ENCODE measurements at places on chromosomes 2 and 18. TPM values are rescaled to one million over a fixed set of nuclear protein-coding genes. Genes with fewer than 3 reads are reported as not detected.

DNA sequence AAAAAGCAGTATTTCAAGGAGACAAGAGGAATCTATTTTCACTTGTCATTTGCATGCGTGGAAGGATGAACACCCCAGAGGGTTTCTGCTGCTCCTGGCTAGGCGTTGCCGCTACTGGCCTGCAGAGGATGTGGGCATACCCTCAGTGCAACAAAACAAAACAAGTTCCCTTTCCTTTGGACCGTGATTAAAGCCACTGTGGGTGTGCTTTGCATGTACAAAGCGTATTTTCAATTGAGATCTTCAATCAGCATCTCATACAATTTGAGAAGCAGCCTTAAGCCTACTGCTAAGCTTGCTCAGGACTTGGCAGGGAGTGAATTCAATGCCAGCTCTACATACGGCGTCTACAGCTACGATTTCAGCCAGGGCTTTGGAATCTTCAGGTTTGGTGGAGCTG is 298.4 kb downstream of the LPIN1 start:
- H3K36me3 ChIP-seq = no peaks in the 10 kb centered on the region
- no peak for DNase-seq
- no peak overlapping the region for H3K4me3 ChIP-seq
- no peaks in the 10 kb centered on the region for H3K4me1 ChIP-seq
- no peak overlapping the region for H3K27ac ChIP-seq
- no peaks in the 10 kb centered on the region for H3K27me3 ChIP-seq

DNA sequence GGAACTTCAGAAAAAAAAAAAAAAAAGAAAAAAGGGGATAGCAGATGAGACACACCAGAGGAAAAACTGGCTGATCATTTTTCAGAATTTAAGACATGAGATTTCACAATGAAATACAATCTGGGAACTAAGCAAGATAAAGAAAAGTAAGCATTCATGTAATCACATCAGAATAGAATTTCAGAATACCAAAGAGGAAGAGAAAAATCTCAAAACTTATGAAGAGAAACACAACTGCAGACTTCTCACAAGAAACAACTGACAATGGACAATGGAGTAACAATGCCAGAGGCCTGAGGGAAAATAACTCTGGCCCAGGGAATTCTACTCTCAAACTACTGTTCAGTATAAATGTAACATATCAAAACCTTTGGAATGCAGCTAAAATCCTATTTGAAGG is 13.2 kb upstream of the RRM2 start:
- no peaks in the 10 kb centered on the region for H3K4me1 ChIP-seq
- no peaks in the 10 kb centered on the region for H3K36me3 ChIP-seq
- no peaks in the 10 kb centered on the region for H3K27me3 ChIP-seq
- no peak overlapping the region for H3K4me3 ChIP-seq

DNA sequence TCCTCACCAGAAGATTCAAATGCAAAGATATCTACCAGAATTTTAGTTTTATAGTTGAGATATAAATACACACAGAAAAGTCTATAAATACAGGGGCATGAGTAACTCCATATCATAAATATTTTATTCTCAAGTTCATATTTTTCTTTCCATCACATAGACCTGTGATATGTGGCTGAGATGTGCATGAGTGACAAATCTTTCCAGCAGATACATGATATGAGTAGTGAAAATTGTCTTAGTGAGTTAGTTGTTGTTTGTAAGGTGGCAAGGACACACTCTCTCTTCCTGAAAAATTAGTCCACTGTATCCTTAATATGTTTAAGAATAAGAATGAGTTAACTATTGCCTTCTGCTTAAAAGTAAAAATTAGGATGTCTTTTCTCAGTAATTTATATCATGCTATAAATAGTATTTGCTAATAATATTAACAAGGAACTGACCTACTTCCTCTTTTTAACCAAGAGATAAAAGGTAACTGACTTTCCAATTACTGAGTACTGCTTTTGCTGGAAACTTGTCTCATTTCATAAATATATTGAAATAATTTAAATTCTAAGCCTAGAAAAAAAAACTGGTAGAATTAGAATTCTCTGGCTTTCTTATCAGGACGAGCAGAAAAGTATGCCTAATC is 85.2 kb upstream of the SESTD1 start:
- no peaks in the 10 kb centered on the region for H3K27me3 ChIP-seq
- H3K4me1 ChIP-seq = no peaks in the 10 kb centered on the region
- H3K27ac ChIP-seq = no peak overlapping the region
- H3K36me3 ChIP-seq = no peaks in the 10 kb centered on the region
- H3K4me3 ChIP-seq = no peak overlapping the region
- no peak for DNase-seq

DNA sequence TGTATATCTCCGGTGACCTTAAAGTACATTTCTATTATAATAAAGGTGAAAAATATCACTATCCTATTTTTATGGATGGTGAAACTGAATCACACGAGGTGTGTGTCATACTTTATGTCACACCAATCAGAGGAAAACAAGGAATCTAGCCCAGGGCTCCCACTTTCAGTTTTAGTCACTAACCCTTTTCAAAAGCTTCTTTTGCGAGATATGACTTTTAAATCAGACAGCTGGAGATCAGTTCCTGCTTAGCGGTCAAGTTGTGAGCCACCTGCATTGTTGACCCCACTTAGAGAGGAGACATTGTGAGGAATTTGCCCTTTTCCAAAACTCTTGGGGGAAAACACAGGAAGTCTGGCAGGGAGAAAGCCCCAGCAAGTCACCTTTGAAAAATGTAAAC is 70.5 kb downstream of the CPS1 start:
- H3K4me3 ChIP-seq = no peak overlapping the region
- no peaks in the 10 kb centered on the region for H3K27me3 ChIP-seq
- H3K27ac ChIP-seq = no peak overlapping the region
- H3K4me1 ChIP-seq = no peaks in the 10 kb centered on the region
- H3K36me3 ChIP-seq = no peaks in the 10 kb centered on the region

- H3K27ac ChIP-seq = no peak overlapping the region
- no peak overlapping the region for H3K4me3 ChIP-seq
- no peak for DNase-seq
- H3K36me3 ChIP-seq = no peaks in the 10 kb centered on the region
- peaks cover 14% of the 10 kb centered on the region for H3K4me1 ChIP-seq
- H3K27me3 ChIP-seq = no peaks in the 10 kb centered on the region
Observed at GRCh38 chr2:72956936-72957335, 39.6 kb downstream of the EMX1 start.

The EML6 gene
- total RNA-seq = 0.49 TPM

The ANTXR1 gene
- total RNA-seq = 0.87 TPM

The SERPINB11 gene
- total RNA-seq = not detected

The AKAIN1 gene
- not detected for total RNA-seq

The ELOA2 gene
- not detected for total RNA-seq

The CXCR1 gene
- total RNA-seq = not detected

The METTL21A gene
- total RNA-seq = 28.3 TPM
